ENCODE measurements at places on chromosomes 11 and 22.

DNA sequence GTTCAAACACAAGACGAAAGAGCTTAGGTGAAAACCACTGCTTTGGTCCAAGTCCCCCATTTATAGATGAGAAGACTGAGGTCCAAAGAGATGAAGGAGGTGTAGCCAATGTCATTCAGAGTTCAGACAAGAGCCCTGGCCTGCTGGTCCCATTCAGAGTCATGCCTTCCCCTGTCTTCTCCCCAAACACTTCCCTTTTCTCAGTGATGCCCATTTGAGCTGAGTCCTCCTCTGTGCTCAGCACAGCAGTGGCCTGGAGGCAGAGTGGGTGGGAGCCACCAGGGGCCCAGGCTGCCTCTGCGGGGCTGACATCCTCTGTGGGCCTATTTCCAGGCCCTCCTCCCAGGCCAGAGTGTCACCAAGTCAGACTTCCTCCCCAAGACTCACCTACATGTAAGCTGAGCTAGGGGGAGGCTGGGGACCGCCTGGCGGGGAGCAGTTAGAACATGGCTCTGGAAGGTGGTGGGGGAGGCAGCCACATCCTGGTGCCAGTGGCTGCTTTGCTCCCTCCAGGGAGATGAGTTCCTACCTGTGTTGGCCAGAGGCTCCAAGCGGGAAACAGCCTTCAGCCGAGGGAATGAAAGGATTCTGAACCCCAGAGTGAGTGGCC lies 22.4 kb upstream of the LRRC10B start:
- no peak for DNase-seq

- no peak for DNase-seq
Observed at GRCh38 chr11:96622026-96622634, 232.3 kb downstream of the JRKL start.

- no peak for DNase-seq
Observed at GRCh38 chr11:14393129-14393528, 34.1 kb upstream of the RRAS2 start.

DNA sequence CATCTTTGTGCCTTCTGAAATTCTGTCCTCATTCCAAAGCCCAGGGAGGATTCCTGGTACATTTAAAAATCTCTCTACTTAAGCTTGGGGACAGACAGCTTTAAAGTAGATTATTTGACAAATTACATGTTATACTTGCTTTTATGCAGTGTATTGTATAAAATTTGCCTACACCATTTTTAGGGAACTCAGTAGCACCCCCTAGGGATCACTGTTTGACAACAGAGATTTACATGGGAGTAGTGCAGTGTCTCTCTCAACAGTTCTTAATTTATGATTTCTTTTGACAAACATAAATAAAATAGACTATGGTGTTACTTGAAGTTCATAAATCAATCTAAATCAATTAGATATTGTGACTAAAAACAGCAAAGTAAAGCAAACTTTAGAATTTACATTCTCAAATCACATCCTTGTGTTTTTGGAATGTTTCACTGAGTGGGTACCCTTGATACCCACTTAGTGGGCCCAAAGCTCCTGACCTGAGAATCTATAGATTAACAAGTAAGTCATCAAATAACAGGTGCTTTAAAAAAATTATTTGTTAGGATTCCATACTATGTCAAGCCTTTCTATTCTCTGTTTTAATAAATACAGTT lies 428.8 kb downstream of the DYNC2H1 start:
- DNase-seq, result no peak

GRCh38 chr11:16299884-16300782 lies 56.2 kb downstream of the SOX6 start:
- DNase-seq, result no peak

DNA sequence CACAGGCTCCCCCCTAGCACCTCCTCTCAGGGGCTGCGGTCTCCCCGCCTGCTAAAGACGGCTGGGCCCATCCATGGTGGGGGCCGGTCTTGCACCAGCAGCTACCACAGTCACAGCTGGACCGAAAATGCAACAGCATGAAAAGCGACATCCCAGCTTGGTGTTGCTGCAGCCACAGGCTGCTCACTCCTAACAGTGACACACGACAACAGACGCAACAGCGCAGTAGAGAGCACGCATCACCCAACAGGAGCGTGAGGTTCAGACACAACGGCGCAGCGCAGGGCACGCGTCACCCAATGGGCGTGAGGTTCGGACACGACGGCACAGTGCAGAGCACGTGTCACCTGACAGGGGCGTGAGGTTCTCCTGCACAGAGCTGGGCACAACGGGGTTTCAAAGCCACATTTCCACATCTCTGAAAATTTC lies 24.1 kb downstream of the TOLLIP start:
- DNase-seq, result no peak

DNA sequence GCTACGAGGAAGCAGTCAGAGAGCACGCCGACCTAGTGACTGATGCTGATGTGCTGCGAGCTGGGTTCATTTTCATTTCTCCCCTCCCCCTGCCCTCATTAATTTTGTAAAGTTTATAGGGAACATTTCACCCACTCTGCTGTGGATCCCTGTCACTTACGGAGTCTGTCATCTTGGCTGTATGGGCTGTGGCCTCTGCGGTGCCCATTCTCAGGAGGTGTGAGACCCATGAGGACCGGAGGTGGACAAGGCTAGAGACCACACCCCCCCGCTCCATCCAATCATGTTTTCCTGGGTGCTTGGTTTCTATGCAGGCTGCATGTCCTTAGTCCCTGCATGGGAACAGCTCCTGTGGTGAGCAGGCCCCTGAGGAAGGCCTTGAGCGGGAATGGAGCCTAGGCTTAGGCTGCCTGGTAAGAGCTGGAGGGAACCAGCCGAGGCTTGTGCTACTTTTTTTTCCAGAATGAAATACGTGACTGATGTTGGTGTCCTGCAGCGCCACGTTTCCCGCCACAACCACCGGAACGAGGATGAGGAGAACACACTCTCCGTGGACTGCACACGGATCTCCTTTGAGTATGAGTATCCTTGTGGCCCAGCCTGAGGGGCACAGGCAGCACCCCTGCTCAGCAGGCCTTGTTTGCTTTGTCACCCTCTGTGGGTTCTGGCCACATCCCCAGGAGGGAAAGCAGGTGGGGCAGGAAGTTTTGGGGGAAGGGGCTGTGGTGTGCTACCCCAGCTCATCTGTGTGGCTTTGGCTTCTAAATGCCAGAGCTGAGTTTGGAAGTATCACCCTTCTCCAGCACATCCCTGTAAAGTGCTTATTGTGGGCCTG lies 19.1 kb downstream of the CLDN5 start:
- DNase-seq, result no peak

DNA sequence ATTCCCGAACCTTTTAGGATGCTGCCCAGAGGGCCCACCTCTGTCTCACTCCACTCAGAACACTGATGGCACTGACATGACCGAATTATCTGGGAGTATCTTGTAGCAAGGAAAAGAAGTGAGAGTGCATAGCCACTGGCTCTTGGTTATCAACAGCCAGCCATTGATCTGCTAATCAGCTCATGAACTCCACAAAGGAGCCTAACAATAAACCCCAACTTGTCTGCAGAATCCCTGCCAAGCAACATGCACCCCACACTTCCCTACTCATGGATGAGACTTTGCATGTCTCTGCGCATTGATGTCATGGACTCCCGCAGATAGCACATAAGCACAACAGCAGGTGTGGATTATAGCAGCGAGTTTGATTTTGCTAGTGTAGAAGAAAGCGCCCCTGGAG lies 1538.9 kb upstream of the RAG2 start:
- no peak for DNase-seq

DNA sequence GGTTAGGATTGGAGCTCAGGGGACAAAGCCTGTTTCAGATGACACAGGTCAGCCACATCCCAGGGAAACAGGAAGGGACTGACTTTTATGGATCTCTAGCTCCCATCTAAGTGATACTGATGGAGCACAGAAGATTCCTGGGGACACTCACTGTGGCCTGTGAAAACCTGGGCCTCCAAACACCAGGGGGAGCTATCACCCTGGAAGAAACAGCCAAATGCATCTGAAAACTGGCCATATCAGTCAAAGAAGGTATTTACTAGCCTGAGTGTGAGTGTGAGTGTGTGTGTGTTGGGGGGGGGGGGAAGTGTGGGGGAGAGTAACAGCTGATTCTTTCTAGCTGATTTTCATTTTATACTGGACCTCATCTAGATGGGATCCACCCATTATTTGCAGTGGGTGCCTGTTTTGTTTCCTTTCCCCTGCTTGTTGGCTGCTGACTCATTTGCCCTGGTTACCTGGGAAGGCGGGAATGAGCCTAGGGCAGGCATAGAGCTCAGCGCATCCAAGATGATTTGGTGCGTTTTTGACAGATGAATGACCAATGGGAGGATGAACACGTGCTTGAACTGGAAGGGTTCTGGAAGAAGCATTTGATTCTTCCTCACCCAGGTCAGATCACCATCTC lies 284.0 kb downstream of the KIRREL3 start:
- no peak for DNase-seq

DNA sequence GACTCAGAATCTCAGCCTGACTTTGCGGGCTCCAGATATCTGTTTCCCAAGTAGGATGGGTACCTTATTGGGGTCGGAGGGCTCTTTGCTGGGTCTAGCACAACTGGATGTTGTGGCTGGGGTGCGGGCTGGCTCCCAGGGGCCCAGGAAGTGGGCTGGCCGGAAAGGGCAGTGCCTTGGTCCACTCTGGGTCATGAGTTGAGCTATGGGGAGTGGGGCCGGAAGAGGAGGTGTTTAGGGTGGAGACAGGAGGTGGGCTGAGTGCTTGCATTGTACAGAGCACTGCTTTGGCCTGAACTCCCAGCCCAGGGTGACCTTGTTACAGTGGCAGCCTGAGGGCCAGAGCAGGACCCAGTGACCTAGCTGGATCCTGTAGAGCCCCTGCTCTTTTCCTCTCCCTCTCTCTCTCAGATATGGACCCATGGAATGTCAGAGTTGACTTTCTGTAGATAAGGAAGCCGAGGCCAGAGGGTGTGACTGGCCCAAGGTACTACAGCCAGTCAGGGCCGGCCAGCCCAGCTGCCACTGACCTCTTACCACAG lies 13.2 kb downstream of the PHLDB1 start:
- DNase-seq, result no peak

- DNase-seq, result no peak
Observed at GRCh38 chr22:27397954-27398342, 403.6 kb downstream of the MN1 start.

GRCh38 chr22:50014053-50014501 lies 1.5 kb upstream of the IL17REL start:
- no peak for DNase-seq

DNA sequence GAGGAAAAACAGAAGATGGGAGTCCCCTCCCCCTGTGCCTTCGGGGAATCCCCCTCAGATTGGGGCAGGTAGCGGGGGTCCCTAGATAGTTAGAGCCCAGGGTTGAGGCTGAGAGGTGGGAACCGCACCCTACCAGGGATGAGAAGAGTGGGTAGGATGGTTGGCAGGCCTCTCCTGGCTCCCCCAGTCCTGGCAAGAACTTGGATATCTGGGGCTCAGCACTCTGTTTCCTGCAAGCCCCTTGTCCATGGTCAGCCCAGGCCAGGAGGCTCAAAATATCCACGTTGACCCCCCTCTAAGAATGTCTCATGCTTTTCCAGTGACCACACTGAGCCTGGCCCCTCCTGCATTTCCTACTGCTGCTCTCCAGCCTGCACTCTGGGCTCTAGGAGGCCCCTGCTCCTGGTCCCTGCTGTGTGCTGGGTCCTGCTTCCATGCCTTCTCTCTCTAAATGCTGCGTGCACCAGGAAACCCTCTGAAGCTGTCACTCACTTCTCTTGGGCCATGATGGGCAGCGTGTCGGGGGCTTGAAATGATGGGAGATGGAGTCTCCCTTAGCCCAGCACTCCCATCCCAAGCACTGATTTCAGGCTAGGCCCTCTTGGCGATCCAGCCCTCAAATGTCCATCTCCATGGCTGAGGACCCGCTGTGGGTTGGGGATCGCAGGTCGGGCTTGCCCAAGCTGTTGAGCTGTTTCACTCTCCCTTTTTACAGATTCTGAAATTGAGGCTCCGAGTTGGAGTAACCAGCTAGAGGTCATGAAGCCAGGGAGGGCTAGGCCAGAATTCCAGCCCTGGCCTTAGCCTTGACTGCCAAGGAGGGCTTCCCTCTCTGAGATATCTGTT lies 2.0 kb downstream of the MAP3K11 start:
- DNase-seq, result no peak

All from NCI-H1436 treated with DMSO at 0.1 percent for 48 hours (cell line).